Myometrial cell (primary cell): ENCODE measurements at places on chromosomes 3 and 15. TPM values are rescaled to one million over a fixed set of nuclear protein-coding genes. Genes with fewer than 3 reads are reported as not detected.

Gene ADAMTS7
- total RNA-seq, result 3.2 and 6.2 TPM in 2 replicates

Gene GABRA5
- not detected in 2 replicates for total RNA-seq

Gene GOLGA8T
- not detected in 2 replicates for total RNA-seq

Gene CEP63
- 17.6 and 17.9 TPM in 2 replicates for total RNA-seq

Gene ITIH1
- not detected in 2 replicates for total RNA-seq

Gene FAM107A
- under 0.01 TPM in 1 of 2 replicates, not detected in the other for total RNA-seq

Gene PLA2G4D
- total RNA-seq, result not detected in 2 replicates

Gene HYAL2
- total RNA-seq, result 74.7 and 83.3 TPM in 2 replicates

Gene IQCH
- 2.3 and 4.0 TPM in 2 replicates for total RNA-seq

Gene IQCF5
- not detected in 2 replicates for total RNA-seq

Gene SLC12A1
- not detected in 2 replicates for total RNA-seq

Gene MYO1E
- 62.3 and 70.7 TPM in 2 replicates for total RNA-seq

Gene LINS1
- 3.7 and 8.9 TPM in 2 replicates for total RNA-seq

Gene PP2D1
- total RNA-seq, result not detected in 2 replicates

Gene MUC13
- not detected in 2 replicates for total RNA-seq

Gene MST1R
- total RNA-seq, result under 0.01 and 0.53 TPM in 2 replicates

Gene PPP1R14D
- not detected in 2 replicates for total RNA-seq

Gene GRAMD1C
- 2.0 and 3.9 TPM in 2 replicates for total RNA-seq

Gene CCDC39
- total RNA-seq, result not detected in 2 replicates

Gene SH2D7
- not detected in 2 replicates for total RNA-seq

Gene ASB14
- not detected in 2 replicates for total RNA-seq

Gene TMCO5A
- total RNA-seq, result not detected in 2 replicates

Gene MKRN2OS
- total RNA-seq, result not detected in 2 replicates

Gene ACKR4
- total RNA-seq, result 0.35 and 0.58 TPM in 2 replicates

Gene SLC22A14
- total RNA-seq, result not detected in 2 replicates

Gene SLC6A1
- total RNA-seq, result not detected in 2 replicates

Gene SLC6A11
- not detected in 2 replicates for total RNA-seq

Gene SIDT1
- 0.35 TPM in 1 of 2 replicates, not detected in the other for total RNA-seq

Gene WDR93
- 1.2 TPM in 1 of 2 replicates, not detected in the other for total RNA-seq

Gene QRICH1
- 59.0 and 107 TPM in 2 replicates for total RNA-seq

Gene ABI3BP
- total RNA-seq, result 13.3 and 16.1 TPM in 2 replicates

Gene PPM1L
- total RNA-seq, result under 0.01 TPM in 1 of 2 replicates, not detected in the other

Gene SNX4
- total RNA-seq, result 32.0 and 51.9 TPM in 2 replicates

Gene CPB1
- not detected in 2 replicates for total RNA-seq

Gene PLD1
- total RNA-seq, result 4.9 and 8.0 TPM in 2 replicates

Gene PCOLCE2
- total RNA-seq, result 4.4 TPM in 1 of 2 replicates, not detected in the other

Gene APH1B
- 17.0 and 17.4 TPM in 2 replicates for total RNA-seq

Gene CNTN4
- not detected in 2 replicates for total RNA-seq

Gene RPS17
- 2,812 and 3,029 TPM in 2 replicates for total RNA-seq
